ENCODE measurements at places on chromosomes 3 and 15.

GRCh38 chr3:79362571-79363270, 405.1 kb downstream of the ROBO1 start:
- no peak for DNase-seq

DNA sequence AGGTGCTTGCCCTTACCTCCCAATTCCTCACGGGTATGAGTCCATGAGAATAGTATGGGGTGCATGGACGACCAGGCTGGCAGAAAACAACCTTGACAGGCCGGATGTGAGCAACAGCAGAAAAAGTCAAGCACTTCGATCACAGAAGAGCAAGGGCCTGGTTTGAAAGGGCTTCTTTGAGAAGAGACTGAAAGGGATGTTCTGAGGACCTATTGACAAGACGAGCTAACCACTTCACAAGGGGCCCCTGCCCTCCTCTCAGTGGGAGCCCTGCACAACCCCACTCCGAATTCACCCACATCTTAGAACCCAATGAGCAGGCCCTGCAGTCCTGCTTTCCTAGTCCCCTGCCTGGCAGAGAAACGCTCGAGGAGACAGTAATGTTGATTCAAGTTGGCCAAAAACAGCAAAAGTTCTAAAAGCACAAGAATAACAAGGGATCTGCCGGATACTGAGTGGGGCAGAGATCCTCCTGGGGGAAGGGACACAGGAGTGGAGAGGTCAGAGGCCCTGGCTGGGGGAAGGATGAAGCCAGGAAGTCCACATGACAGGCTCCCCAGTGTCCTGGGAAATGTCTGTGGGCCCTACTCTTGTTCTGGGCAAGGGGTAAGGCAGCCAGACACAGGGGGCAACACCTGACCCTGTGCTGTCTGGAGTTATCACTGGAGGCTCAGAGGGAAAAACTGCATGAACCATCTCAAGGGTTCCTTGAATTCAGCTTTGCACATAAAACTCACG, 14.8 kb upstream of the CX3CR1 start:
- DNase-seq: no peak

DNA sequence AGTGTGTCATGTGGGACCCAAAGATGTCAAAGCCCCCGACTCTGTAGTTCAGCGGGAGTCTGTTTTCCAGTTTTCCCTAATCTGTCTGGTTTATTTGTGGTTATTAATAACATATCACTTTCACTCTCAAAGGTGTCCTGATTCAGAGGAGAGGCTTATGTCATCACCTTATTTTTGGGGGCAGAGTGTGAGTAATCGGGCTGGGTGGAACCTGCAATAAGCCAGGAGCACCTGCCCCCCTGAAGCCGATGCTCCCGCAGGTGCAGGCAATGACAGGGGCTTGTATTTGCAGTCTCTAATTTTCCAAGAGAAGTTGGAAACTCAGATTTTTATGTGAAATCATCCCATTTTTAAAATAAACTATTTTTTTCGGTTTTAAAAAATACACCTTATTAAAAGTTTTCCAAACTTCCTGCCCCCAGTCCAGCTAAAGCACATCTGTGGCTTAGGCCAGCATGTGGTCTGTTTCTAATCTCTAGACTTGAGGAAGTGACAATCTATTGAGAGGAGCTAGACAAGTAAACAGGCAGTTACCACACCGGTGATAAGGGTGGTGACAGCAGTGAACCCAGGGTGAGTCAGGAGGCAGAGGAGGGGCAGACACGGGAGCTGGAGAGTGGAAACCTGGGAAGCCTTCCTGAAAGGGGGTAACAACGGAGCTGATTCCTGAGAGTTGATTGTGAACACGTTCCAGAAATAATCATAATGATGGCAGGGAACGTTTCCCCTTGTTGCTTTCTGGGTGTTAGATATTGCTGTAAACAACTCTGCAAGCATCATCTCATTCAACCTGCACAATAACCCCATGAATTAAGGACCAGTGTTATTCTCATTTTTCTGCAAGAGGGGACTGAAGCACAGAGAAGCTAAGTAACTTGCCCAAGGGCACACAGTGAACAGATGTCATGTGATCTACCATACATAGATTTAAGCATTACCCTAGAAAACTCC, 37.2 kb downstream of the BHLHE40 start:
- no peak for DNase-seq

DNA sequence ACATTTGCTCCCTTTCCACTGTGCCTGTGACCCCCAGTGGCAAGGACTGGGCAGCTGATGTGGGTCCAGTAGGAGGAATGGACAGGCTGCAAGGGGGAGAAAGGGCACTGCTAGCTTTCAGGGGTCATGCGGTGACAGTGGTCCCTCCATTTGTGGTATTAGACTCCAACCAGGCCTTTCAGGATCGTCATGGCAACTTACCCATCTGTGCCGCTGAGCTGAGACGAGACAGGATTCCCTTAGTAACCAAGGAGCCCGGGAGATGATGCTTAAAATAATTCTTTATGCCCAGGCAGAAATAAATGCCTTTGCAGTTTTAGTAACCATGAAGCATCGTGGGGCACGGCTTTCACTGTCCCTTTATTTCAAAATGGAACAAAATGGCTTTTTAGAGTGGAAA, 15.9 kb upstream of the MRPL3 start:
- DNase-seq: no peak

- no peak for DNase-seq
These were observed 764.5 kb downstream of the TUSC7 start for GRCh38 chr3:117473981-117474538.

GRCh38 chr3:142542054-142542453, 36.5 kb downstream of the ATR start:
- no peak for DNase-seq

DNA sequence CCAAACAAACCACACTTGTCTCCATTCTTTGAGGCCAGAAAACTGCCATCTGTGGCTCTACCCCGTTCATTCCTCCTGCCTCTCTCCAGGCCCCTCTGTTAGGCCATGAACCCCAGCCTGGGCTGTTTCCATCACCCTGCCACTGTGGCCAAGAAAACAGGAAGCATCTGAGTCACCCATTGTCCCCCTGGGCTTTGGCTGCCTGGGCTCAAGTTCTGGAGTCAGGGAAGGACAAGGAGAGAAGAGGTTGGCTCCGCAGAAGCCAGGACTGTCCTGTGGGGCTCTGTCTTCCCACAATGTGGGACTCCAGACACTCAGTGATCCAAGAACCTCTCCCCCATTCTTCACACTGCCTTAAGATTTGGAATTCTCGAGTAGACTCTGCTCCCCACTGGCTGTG, 14.8 kb upstream of the LCTL start:
- DNase-seq: no peak

GRCh38 chr3:1710663-1711062, 388.0 kb upstream of the CNTN4 start:
- DNase-seq: no peak

DNA sequence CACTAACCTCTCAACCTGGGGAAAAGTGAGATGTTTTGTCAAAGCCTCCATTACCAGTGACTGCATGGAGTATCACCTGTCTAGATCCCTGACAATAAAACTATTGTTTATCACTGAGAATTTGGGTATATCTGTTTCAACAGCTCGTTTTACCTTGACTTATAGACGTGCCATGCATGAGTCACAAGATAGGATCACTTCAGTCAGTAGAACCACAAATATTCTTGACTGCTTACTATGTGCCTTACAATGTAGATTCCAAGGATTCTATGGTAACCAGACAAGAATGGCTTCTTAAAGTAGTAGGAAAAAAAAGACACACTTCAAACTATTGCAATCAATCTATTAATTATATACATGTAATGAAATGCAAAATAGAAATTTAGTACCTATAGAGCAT, 55.7 kb upstream of the GRM7 start:
- DNase-seq: no peak

GRCh38 chr3:172218350-172219323, 179.3 kb downstream of the FNDC3B start:
- DNase-seq: no peak

DNA sequence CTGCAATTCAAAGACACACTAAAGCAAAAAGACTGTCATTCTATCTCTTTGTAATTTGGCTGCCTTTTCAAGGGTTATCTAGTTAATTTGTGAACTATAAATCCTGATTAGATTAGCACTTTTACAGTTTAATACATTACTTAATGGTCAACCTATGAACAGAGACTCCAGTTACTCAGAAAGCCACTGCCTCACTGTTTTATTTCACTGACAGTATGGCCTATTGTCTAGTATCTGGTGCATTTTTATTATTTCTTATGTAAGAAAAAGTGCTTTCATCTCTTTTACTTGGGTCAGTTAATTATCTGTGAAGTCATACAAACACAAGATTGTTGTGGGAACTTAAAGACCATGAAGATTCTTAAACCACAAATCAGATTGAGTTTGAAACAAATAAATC, 133.8 kb downstream of the ZBBX start:
- no peak for DNase-seq

GRCh38 chr3:107222907-107223306, 154.3 kb upstream of the CCDC54 start:
- no peak for DNase-seq

- DNase-seq: no peak
These were observed 1457.1 kb upstream of the GBE1 start for GRCh38 chr3:83218383-83219200.

DNA sequence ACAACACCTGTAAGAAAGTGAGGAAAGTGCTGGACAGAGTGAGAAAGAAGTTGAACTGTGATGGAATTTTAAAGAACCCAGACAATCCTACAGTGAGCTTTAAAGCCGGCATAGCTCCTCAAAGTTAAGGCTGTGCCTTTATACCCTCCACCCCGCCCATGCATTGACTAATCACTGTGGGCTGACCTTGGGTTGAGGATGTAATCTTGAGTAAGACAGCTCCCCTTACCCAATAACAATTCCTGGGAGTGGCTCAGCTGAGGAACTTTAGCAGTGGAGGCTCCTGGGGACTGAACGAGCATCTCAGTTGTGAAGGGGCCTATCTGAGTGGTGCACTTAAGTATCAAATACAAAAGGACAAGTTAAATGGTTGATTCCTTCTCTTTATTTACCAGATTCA, 35.7 kb upstream of the ZNF770 start:
- no peak for DNase-seq

DNA sequence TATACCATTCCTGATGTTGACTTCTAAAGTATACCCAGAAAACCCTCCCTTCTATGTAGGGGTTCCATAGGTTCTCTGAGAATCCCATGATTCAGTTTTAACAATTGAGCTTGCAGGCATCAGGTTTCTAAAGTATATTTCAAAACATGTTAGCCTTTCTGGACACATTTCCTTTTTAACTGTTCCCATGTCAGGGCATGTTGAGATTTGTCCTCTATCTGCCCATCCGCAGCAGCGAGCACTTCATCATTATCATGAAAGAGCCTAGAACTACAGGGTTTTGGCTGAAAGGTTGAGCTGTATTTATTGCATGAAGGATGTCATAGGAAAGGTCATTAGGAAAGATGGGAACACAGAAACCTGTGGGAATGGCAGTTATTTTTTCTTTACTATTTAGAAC, 201.1 kb upstream of the BHLHE40 start:
- no peak for DNase-seq

DNA sequence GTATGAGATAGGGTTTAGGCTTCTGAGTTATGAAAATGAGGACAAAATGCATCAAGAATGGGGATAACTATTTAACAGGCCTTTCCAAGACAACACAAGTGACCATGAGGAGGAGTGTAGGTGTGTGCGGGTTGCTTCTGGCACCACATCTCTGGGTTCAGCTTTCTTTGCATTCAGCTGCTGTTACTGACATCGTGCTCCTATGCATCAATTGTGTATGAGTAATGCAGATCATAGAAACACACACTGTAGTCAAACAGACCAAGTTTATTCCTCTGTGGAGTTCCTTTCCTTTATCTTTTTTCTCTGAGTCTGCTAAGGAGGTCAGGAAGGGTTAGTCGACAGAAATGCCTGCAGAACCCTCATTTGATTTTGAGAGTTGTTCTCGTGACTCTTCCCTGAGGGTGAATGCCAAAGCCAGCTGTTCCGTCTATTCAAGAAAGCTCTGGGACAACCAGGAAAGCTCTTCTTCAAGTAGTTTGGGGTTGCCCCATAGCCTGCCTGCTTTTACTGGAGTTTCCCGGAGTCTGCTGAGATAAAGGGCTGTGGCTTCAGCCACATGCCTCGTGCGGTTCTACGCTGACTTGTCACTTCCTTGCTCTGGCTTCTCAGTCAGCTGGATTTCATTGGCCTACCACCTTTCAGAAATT, 136.7 kb upstream of the TLE3 start:
- no peak for DNase-seq

DNA sequence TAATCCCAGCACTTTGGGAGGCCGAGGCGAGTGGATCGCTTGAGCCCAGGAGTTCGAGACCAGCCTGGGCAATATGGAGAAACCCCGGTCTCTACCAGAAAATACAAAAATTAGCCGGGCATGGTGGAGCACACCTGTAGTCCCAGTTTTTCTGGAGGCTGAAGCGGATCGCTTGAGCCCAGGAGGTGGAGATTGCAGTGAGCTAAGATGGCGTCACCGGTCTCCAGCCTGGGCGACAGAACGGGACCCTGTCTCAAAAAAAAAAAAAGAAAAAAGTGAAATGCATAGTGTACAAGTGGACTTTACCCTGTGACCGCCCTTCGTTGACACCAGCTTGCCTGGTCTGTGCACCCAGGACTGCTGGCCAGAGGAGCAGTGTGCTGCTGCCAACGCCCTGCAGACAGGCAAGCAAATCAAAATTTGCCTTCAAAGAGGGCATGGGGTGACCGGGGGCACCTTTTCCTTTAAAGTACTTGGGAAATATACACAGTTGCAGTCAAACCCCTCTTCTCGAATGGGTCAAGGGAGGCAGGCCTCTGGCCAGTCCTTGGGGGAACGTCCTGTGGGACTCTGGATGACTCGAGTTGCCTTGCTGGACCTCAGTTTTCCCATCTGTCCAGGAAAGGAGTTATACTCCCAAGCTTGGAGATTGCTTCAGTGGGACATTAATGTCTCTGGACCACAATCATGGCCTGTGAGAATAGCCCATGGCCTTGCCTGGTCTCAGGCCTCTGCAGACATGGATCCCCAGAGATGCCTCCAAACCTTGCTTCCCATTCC, 1.0 kb downstream of the XYLB start:
- no peak for DNase-seq

- no peak for DNase-seq
These were observed 2.7 kb upstream of the PARP16 start for GRCh38 chr15:65289261-65289854.

GRCh38 chr3:29763115-29763514, 482.2 kb downstream of the RBMS3 start:
- no peak for DNase-seq

DNA sequence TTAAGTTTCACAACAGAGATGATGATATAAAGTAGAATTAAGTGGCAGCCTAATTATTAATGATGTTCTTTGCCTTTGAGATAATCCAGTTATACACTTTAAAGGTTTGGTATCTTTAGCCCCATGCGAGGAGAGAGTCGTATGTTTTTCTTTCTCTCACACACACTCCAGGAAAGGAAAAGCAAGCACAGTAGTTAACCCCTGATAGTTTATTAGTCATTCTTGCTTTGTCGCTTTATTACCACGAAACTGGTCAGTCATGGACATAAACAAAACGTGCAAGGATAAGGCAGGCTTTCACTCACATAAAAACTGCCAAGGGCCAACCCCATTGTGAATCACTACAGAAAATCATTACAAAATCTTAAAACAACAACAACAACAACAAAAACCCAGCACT, 866.9 kb downstream of the FHIT start:
- no peak for DNase-seq

All from stimulated activated CD4-positive, alpha-beta T cell treated with anti-CD3 and anti-CD28 coated beads, Interleukin-1b, Interleukin-23, amount 100 ng/mL, for 1 hour (primary cell).